Upper lobe of right lung (tissue), 1 donor: ENCODE measurements at places on chromosomes 3 and 15. TPM values are rescaled to one million over a fixed set of nuclear protein-coding genes. Genes with fewer than 3 reads are reported as not detected.

GRCh38 chr3:171959532-171960089 is 79.8 kb upstream of the FNDC3B start:
- DNase-seq, result no peak

DNA sequence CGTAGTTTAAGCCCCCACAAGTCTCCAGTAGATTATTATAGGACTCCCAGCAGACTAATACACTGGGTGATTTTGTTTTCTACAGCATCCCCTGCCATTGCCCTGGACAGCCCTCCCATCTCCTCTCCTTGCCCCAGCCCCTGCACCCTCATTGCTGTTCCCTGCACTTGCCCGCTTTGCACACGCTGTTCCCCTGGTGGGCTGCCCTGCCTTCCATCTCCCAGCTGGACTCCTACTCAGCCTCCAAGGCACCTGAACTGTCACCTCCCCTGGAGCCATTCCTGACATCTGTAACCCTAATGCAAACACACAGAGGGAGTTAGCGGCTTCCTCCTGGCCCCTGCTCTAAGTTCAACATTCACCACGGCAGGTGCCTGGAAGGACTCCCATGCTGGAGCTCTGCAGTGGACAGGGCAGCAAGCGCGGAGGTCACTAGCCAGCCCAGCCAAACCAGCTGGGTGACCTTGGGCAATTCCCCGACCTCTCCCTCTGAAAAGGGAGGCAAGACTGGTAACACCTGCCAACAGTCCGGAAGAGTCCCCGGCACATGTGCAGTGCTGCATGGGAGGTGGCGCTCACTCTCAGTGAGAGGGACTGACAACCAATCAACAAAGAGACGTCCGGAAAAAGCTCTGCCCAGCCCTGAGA is 38.8 kb upstream of the IQSEC1 start:
- DNase-seq, result peak; percentile 69

GRCh38 chr15:25763331-25763751 is 99.8 kb downstream of the ATP10A start:
- no peak for DNase-seq

DNA sequence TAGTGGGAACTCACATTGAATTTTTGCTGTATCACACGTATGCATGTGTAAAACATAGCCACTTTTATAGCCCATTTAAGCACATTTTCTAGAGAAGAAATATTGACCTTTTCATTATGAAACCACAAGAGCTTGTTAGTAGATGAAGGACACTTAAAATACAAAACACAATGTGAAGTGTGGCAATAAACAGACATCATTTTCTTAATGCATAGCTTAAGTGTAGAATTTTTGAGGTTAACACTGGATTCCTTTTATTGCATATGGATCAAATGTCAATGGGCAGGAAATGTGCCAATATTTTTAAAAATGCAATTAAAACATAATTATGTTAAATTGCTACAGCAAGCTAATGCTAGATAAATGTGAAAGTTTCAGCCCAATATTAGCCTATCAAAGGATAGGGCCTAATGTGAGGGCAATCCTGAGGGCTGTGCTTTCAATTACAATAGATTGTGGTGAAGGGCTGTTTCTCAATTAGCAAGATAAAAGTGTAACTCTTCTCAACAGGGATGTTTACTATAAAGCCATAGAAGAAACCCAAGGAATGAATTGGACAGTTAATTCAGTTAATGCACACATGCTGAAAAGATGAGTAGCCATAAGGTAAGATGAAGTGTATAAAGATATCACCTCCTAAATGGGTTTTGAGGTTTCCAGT is 489.0 kb upstream of the CDIN1 start:
- DNase-seq, result no peak

MTMR10 gene
- total RNA-seq, result 36.2 TPM
